Jurkat, Clone E6-1 (cell line): ENCODE measurements at places on chromosomes 4 and X.
A peak's percentile ranks its signal among the peaks of the same experiment; 100 is the strongest.

- no peak for DNase-seq
Observed at GRCh38 chr4:56863441-56864139, 42.1 kb upstream of the SPINK2 start.

DNA sequence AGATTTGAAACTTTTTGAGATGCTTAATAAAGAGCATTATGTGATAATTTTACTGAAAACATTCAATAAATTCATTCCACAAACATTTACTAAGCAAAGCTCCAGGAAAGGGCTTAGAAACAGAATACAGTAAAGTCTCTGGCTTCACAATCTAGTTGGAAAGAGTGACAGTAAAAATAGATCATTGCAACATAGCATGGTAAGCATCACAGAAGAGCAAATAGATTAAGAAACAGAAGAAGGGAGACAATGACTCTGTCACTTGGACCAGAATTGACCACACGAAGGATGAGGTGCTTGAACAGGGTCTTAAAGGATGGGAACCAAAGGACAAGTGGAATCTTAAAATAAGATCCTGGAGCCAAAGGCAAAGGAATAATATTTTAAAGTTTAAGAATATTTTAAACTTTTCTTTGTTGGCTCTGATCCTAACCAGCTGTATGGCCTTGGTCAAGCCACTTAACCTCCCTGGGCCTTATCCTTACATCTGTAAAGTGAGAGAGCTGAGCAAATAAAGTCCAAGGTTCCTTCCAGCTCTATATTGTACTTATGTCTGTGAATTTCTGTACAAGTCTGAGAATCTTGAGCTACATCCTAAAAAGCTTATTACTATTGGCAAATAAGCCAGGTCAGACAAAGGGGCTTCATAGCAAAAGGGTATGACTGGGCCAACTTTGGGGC, 33.9 kb downstream of the SEC24D start:
- DNase-seq, result no peak

DNA sequence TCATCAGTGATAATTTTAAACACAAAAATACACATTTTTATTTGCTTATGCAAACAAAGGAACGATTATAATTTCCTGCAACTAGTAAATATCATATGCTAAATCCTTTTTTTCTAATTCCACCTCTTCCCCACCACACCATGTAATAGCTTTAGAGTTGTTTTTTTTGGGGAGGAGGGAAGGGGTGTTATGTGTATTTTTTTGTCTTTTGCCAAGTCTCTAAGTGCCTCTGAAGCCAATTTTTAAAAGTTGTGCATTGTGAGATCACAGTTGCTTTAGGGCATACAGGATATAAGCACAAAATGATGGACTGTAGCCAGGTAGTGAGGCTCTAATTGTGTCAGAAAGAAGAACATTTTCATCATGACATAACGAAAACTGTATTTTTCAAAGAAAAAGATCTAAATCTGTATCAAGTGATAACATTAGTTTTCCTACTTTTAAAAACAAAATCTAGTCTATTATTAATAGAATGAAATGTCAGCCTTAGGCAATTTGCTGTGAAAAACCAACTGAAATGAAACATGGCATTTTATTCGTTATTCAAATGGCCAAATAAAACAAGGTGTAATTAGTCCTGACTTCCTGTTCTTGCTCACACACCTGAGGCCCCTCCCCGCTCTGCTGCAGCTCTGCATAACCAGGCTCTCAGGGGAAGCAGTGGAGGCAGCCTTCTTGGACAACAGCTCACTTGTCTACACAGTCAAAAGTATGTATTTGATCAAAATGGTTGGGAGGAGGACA, 157.4 kb downstream of the PALLD start:
- DNase-seq, result no peak

- DNase-seq, result peak; percentile 61
Observed at GRCh38 chr4:108042927-108043326, 53.2 kb downstream of the HADH start.

- DNase-seq, result no peak
Observed at GRCh38 chrX:53093177-53093655, 726 bp upstream of the KANTR start.

GRCh38 chr4:64698171-64698570, 288.9 kb upstream of the TECRL start:
- DNase-seq, result no peak

GRCh38 chr4:89645482-89645881, 191.5 kb downstream of the SNCA start:
- no peak for DNase-seq

GRCh38 chr4:122959441-122959840, 37.0 kb upstream of the NUDT6 start:
- no peak for DNase-seq

GRCh38 chr4:6011686-6012085, 6.5 kb downstream of the C4orf50 start:
- DNase-seq, result no peak

- no peak for DNase-seq
Observed at GRCh38 chr4:787561-787981, 38.4 kb downstream of the CPLX1 start.

- no peak for DNase-seq
Observed at GRCh38 chrX:31279359-31279758, 207.5 kb upstream of the FTHL17 start.

DNA sequence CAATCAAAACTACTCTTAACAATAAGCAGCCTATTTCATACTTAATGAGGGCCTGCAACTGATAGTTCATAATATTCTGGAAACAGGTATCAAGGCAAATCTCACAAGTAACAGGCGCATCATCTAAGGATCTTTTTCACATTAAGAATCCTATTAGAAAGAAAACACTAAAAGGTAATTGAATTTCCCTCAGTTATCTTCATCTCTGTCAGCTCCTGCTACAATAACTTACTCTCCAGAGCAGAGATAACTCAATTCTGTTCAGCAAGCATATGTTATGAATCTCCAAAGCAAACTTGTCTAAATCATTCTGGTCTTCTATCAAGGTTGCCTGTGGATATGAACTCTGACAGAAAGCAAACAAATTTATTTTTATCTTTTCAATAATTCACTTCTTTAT, 126.1 kb downstream of the MAB21L2 start:
- DNase-seq, result no peak

- DNase-seq, result no peak
Observed at GRCh38 chr4:153934688-153935017, 145.8 kb upstream of the SFRP2 start.

GRCh38 chrX:39679497-39680157, 418.1 kb downstream of the BCOR start:
- DNase-seq, result no peak

DNA sequence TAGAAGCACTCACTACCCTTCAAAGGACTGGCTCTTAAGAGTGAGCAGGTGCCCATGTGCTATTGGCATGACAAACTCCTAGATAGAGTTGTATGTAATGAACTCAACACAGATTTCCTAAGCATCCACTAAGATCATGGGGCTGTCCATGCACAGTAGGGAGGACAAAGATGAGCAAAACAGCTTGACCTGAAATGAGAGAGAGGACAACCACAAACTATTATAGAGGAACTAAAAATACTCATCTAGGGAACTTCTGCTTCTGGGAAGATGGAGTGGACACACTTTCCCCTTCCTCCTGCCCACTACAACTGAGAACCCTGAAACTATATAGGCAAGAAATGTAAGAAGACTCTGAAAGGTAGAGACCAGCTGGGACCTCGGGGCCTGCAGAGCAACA, 20.8 kb upstream of the TMEM128 start:
- no peak for DNase-seq

DNA sequence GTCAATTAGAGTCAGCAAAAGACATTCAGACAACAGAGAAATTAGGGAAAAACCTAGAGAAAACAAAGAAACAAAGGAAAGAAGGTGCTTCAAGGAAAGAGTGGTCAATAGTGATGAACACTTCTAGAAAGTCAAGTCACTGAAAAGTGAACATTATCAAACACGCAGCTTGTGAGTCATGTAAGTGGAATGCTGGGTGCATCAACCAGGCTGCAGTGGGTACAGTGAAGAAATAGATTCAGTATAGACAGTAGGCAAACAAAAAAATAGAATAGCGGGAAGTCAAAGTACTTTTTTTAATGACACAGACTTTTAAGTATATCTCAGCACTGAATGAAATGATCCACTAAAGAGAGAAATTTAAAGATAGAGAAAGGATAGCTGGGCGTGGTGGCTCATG, 245.8 kb downstream of the ARHGAP24 start:
- no peak for DNase-seq

- DNase-seq, result no peak
Observed at GRCh38 chr4:150306719-150307118, 228.5 kb downstream of the DCLK2 start.

GRCh38 chrX:19204636-19205035, 82.4 kb upstream of the ADGRG2 start:
- DNase-seq, result no peak
